Dermis microvascular lymphatic vessel endothelial cell (primary cell): ENCODE measurements at places on chromosomes 6 and 20. TPM values are rescaled to one million over a fixed set of nuclear protein-coding genes. Genes with fewer than 3 reads are reported as not detected.
A peak's percentile ranks its signal among the peaks of the same experiment; 100 is the strongest.

The FAM83B gene
- total RNA-seq = not detected in 2 replicates

The NMBR gene
- total RNA-seq = not detected in 2 replicates

The ADGRF1 gene
- not detected in 2 replicates for total RNA-seq

The DLK2 gene
- 0.39 and 0.76 TPM in 2 replicates for total RNA-seq

The SEL1L2 gene
- total RNA-seq = not detected in 2 replicates

The BHLHE23 gene
- total RNA-seq = not detected in 2 replicates

The RCAN2 gene
- total RNA-seq = 0.25 and 0.26 TPM in 2 replicates

The TREML2 gene
- not detected in 2 replicates for total RNA-seq

DNA sequence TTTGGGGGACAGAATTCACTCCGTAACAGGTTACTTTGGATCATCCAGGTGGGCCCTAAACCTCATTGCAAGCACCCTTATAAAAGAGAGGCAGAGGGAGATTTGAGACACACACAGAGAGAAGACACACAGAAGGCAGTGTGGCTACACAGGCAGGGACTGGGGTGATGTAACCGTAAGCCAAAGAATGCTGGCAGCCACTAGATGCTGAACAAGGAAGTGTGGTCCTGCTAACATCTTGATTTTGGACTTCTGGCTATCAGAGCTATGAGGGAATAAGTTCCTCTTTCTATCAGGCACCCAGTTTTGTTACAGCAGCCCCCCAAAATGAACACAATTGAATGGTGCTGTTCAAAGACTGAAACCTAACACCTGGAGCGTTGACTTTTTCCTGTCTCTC is 191.3 kb upstream of the MYLIP start:
- no peak for DNase-seq

GRCh38 chr6:24990236-24990845 is 54.6 kb upstream of the RIPOR2 start:
- no peak for DNase-seq

GRCh38 chr6:49513153-49513989 is 13.6 kb downstream of the GLYATL3 start:
- DNase-seq = no peak

GRCh38 chr6:123085403-123085802 is 89.4 kb downstream of the CLVS2 start:
- DNase-seq = no peak

DNA sequence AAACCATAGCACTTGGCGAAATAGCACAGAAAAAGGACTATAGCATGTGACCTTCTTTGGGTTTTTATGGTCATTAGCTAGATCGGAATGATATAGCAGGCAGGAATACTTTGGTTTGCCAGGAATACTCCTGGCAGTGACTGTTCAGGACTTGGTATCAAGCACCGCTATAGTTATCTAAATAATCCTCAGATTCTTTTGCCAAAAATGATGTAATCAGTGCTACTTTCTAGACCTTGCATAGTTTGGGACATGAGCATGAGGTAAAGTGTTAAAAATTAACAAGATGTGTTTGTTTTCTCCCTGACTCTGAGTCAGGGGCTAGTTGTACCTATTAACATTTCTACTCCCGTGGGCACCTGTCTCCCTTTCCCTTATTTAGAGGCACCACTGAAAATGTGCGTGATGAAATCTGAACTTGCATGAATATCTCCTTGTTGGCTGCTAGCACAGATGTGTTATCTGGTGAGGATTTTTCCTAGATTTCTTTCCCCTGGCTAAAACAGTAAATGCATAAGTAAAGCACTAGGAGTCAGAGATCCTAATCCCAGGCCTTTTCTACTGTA is 511.0 kb downstream of the CDKAL1 start:
- DNase-seq = no peak

- no peak for DNase-seq
Measured at GRCh38 chr20:37600486-37600885, 72.8 kb upstream of the BLCAP start.

GRCh38 chr20:728256-728944 is 39.9 kb downstream of the SLC52A3 start:
- DNase-seq = peak; percentile 57

DNA sequence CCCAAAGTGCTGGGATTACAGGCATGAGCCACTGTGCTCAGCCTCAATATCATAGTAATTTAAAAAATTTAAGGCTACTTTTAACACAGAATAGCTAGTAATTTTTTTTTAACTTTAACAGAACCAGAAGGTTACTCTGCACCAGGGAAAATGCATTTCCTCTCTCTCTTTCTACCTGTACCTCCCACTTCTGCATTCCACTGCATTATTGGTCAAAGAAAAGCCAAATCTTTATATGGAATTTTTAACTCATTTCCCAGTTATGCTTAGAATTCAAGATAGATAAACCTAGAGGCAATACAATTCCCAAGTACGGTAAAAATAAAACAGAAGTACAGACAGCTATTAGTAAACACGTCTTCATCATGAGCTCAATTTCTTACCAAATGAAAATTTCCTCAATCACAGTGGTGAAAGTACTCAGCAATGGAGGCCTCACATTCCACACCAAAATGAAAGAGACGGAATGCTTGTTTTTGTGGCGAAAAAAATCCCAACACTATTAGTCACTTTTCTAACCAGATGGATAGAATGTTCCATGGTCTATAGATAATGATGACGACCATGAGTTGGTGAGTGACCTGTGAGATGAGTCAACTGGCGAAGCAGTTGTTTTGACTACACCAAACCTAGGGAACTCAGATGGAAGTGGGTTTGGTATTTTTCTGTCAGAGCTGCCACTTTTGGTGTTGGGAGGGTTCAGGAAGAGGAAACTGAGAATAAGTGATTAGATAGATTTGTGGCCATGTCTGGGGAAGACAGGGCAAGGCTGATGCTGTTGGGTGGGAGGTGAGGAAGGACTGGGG is 104.7 kb upstream of the SGK1 start:
- peak; percentile 83 for DNase-seq

- peak; percentile 58 for DNase-seq
Measured at GRCh38 chr6:134123666-134124208, 71.3 kb upstream of the SLC2A12 start.

- peak; percentile 28 for DNase-seq
Measured at GRCh38 chr6:100461278-100461916, 3.3 kb downstream of the SIM1 start.

GRCh38 chr6:129938249-129939020 is 77.3 kb upstream of the TMEM244 start:
- DNase-seq = no peak

DNA sequence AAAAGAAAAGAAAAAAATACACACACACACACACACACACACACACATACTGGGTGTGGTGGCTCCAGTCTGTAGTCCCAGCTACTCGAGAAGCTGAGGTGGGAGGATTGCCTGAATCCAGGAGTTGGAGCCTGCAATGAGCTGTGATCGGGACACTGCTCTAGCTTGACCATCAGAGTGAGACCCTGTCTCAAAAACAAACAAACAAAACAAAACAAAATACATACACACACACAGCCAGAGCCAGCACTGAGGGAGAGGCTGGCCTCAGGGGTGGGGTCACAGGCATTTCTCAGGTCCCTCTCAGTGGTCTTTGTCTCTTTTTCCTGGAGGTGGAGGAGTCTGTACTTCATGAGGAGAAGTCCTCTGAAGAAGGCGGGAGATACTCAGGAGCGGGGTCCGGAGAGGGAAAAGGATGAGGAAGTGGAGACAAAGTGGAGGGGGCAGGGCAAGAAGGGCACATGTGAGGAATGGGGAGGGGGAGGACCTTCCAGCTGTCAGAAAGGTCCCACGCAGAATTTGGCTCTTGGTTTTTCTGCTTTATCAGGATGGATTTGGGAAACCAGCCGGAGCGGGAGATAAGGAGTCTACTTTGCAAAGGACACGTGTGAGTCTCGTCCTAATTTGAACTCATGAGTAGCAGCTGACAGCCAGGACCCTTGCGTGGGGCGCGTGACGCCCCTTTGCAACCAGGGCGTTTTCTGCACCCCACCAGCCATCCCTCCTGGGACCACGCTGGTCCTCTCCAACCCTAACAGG is 7.7 kb upstream of the MICB start:
- DNase-seq = no peak

DNA sequence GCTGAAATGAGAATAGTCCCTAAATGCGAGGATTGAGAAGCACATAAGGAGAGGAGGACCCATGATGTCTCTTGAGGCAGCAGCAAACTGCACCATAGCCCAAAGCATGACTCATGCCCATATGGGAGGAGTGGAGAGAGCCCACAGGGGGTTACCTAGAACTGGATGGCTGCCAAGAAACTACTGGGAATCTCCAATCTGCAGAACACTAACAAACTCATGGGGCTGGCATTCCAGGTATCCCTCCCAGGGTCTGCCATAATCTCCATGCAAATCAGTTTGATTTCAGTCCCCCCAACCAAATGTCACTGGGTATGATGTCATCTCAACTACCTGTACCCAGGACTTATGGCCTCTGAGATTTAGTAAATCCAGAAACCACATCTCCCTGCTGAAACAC is 410.5 kb downstream of the PTPRT start:
- DNase-seq = no peak

DNA sequence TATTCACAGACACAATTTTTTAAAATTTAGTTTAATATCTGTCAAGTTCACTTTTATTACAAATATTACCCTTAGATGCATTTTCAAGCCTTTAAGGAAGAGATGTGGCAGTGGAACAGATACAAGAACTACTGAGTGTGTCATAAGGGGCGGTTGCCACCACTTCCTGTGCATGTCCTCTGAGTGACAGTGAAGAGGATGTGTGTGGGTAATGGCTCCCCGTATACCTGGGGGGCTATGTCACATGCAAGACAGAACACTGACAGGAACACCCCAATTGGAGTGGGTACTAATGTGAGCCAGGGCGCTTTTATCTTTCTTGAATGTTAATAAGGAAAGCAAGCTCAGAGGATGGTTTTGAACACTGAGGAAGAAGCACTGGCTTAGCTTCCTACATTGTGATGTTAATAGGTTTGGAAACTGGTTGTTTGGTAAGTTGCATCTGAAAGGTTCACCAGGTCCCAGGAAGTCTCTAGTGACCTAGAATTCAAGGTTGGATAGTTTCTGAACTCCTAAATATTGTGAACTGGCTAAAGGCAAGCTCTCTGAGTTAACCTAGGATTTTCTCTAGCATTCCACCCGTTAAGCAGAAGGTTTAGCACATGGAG is 83.4 kb upstream of the ASF1A start:
- no peak for DNase-seq

DNA sequence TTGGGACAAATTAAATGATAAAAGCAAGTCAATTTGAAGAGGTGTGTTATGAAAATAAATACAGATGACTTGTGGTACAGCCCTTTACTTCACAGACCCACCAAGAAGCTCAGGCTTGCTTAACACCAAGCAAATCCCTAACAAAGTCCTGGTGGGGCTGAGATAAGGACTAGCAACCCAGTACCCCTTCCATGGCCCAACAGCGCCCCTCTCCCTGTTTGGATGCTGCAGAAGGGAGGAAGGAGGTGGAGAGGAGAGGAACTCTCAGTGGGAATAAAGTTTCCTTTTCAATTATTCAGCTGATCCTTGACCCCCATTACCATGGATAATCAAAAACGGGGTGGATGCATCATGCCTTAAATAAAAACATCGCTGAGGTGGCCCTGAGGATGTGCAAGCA is 4.5 kb upstream of the ZNF831 start:
- no peak for DNase-seq

- no peak for DNase-seq
Measured at GRCh38 chr20:17682889-17683198, 802 bp upstream of the RRBP1 start.

GRCh38 chr6:41226752-41227151 is 1.4 kb upstream of the TREML4 start:
- no peak for DNase-seq

DNA sequence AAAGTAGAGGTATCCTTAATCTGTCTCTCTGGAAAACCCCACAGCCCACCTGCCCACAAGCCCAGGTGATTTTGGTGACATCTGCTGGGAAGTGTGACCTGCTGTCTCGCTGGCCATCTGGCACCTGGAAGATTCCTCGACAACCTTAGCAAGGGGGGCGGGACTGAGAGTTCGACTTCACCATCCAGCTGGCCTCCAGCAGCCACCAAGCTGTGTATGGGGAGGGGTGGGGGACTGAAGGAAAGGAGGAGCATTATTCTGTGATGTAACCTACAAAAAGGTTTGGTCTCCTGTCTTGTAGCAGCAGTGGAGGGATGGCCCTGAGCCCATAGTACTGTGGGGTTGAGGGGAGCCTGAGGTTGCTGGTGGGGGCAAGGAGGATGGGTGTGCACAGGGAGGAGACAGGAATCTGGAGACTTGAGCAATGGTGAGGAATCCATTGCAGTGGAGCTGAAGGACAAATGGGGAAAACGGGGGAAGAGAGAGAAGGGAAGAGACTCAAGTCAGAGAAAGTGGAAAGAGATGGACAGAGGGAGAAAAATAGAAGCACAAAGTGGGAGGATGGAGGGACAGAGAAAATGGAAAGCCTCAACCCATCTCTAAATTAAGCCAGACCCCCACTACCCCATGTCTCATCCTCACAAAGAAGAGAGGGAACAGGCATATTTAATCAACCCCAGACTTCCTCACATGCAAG is 4.0 kb downstream of the LY6G6F start:
- no peak for DNase-seq

- no peak for DNase-seq
Measured at GRCh38 chr20:52305858-52306257, 114.3 kb upstream of the ZFP64 start.

DNA sequence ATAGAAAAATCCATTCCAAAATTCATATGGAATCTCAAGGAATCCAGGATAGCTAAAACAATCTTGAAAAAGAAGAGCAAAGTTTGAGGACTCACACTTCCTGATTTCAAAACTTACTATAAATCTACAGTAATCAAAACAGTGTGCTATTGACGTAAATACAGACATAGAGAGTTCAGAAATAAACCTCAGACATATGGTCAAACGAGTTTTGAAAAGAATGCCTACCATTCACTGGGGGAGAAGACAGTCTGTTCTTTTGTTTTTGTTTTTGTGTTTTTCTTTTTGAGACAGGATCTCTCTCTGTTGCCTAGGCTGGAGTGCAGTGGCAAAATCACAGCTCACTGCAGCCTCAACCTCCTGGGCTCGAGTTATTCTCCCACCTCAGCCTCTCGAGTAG is 25.3 kb upstream of the PROKR2 start:
- DNase-seq = no peak

DNA sequence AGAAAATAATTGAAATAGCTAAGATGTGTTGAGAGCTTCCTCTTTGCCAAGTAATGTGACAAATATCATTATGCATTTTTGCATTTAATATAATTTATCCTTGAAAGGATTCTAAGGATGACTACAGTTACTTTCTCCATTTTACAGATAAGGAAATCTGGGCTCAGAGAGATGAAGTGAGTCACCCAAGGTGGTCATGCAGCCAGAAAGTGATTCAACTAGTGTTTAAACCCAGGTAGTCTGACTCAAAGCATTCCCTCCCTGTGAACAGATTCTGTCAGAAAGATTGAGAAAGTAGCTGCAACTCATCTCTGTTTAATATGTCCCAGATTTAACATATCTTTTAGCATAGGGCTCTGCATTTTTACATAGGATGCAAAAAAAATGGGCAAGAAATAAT is 28.1 kb downstream of the NRSN1 start:
- DNase-seq = no peak

DNA sequence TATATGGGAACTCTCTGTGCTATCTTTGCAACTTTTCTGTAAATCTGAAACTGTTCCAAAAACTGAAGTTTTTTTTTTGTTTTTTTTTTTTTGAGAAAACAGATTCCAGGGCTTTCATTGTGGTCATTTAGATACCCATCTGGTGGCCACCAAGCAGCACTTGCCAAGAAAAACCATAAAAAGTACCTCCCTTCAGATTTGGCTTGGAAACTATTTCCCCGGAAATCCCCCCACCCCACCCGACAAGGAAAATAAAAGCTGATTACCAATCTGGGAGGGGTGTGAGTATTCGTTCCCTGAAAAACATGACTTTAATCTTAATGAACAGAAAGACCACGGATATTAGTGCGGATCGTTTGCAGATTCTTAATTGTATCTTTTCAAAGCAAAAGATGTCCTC is 1.9 kb downstream of the NFATC2 start:
- DNase-seq = peak; percentile 65

GRCh38 chr6:41675992-41676391 is 37.7 kb downstream of the MDFI start:
- DNase-seq = no peak
